ENCODE measurements at places on chromosomes 5 and 9.

DNA sequence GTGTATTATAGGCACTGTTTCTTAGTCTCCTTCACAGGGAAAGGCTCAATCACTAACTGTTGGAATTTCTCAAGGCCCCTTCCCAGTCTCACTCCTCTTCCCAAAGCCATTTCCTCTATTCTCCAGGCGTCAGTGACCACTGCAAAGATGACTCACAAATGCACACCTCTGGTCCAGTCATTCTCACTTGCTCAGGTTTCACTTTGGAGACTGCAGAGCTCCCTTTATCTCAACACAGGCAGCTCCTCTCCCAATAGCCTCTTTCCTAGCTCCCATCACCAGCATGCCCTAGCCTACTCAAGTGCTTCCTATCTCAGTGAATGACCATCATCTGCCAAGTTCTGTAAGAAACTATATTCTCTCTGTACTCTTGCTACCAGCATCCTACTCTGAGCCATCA, 323.6 kb downstream of the NTRK2 start:
- DNase-seq = no peak

DNA sequence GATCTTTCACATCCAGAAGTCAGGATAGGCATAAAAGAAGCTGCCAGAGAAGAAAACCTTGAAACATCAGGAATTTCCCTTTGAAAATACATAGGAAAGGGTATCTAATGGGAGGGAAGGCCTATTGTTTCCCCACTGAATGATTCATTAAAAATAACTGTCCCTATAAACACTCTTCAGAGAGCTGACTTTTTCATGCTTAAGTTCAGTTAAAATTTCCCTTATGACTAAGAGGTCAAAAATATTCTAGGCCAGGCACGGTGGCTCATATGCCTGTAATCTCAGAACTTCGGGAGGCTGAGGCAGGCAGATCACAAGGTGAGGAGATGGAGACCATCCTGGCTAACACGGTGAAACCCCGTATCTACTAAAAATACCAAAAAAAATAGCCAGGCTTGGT, 499.5 kb downstream of the ENC1 start:
- DNase-seq = no peak

- no peak for DNase-seq
These were observed 10.4 kb upstream of the SLC30A5 start for GRCh38 chr5:69083412-69083811.

DNA sequence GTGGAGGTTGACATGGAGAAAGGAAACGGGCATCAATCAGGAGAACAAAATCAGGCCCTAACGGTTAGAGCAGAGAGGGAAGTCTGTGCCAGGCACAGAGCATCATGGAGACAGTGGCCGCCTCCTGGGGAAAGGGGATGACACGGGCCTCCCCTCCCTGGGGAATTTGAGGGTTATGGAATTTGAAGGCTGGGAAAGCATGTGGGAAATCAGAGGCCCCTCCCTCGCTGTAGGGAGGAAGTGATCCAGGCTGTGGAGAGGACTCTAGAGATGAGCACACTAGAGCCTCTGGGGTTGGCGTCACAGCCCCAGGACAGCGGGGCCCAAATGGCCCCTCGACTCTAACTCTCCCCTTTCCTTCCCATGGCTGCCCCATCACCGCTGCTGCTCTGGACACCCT, 36.7 kb downstream of the PROP1 start:
- no peak for DNase-seq

GRCh38 chr5:77262697-77263096, 52.2 kb downstream of the PDE8B start:
- DNase-seq = no peak

DNA sequence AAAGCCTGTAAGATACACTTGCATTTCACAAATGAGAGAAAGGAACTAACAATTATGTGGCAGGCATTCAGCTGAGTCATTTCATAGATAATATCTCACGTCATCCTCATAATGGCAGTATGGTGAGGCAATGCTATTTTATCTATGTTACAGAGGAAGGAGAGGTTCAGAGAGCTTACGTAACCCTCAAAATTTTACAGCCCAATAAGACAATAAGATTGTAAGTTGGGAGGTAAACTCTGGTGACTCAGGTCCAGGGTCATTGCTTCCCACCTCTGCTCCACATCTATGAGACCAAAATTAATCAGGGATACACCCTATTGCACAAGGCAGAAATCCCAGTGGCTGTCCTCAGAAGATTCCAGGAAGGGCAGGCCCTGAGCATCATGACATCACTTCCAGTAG, 309.7 kb downstream of the NSG2 start:
- DNase-seq = no peak

GRCh38 chr5:148146487-148146886, 21.9 kb upstream of the SPINK14 start:
- DNase-seq = no peak

DNA sequence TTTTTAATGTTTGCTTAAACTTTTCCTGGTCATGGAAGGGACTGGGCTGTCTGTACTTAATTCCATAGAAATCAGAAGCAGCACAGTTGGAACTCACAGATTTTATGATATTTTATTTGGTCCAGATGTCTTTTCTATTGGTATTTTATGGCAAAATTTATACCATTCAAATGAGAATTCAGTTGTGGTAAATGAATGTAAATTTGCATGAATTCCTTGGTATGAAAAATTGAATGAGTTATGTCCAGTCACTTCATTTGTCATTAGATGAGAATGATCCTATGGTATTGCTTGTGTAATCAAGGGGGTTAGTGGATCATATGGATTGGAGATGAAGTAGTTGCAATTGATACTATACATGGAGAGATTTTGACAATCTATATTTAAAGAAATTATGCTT, 188.0 kb downstream of the KDM4C start:
- DNase-seq = no peak

DNA sequence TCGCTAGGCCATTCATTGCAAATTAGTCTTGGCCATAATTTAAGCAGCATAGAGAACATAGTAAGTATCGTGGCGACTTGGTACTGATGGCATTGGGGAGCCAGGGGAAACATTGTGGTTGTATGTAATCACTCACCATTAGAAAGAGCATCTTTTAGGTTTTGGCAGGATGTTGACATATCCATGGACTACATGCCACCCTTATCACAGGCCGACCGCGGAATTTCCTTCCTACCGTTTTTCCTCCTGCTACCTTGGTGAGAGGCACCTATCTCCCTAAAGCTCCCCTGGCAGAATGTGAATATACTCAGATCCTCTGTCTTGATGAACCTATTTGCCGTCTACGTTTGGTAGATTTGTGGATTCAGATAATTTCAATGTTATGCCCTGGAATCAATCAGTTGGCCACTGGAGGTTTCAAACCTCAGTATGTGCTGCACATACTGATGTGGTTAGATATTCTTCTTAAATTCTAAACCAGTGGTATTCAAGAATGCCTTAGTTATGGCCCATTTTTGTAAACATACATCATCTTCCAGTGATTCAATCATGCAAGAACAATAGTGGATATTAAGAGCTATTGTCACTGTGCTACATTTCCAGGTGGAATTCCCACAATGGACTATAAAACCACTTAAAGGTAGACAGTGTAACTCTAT, 271.0 kb upstream of the HAPLN1 start:
- no peak for DNase-seq

- DNase-seq = no peak
These were observed 329.5 kb downstream of the BNC2 start for GRCh38 chr9:16540743-16541613.

DNA sequence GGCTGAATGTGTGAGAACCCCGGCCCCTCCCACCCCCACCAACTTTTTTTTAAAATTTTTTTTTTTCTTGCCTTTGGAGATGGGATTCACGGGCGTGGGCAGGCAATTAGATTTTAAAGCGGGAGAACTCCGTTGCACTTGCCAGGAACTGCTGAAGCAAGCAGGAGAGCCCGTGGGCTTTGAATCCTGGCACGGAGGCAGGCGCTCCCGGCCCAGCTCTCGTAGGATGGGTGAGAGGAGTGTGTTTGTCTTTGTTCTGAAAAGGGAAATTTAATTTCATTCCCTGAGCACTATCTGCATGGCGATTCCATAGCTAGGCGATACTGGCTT, 54.3 kb upstream of the BOD1 start:
- DNase-seq = no peak

DNA sequence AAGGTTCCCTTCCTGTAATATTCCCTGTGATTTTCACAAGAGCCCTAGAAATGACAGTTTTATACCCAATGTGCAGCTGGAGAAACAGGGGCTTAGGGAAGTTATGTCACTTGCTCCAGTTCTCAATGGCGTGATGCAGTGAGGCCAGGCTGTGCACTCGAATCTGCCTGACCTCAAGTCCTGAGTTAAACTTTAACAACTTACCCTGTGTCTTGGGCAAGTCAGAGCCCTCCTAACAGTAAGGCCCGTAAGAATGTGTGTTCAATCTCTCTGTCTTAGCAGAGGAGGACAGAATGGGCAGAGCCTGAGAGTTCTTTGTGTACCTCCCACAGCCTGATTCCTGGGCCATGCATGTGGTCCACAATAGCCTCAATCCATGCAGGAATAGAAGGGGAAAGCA, 181.1 kb downstream of the TRIM32 start:
- no peak for DNase-seq

GRCh38 chr5:40233268-40233667, 446.4 kb upstream of the PTGER4 start:
- DNase-seq = no peak

- DNase-seq = no peak
These were observed 343.1 kb downstream of the ZSWIM6 start for GRCh38 chr5:61675015-61675692.

DNA sequence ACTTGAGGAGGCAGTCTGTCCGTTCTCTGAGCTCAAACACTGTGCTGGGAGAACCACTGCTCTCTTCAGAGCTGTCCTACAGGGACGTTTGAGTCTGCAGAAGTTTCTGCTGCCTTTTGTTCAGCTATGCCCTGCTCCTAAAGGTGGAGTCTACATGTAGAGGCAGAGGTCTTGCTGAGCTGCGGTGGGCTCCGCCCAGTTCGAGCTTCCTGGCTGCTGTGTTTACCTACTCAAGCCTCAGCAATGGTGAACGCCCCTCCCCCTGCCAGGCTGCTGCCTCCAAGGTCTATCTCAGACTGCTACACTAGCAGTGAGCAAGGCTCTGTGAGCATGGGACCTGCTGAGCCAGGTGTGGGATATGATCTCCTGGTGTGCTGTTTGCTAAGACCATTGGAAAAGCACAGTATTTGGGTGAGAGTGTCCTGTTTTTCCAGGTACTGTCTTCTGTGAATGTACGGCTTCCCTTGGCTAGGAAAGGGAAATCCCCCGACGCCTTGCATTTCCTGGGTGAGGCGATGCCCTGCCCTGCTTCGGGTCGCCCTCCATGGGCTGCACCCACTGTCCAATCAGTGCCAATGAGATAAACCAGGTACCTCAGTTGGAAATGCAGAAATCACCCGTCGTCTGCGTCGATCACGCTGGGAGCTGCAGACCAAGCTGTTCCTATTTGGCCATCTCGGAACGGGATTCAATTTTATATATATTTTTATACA, 58.5 kb downstream of the CNTRL start:
- peak; percentile 31 for DNase-seq

DNA sequence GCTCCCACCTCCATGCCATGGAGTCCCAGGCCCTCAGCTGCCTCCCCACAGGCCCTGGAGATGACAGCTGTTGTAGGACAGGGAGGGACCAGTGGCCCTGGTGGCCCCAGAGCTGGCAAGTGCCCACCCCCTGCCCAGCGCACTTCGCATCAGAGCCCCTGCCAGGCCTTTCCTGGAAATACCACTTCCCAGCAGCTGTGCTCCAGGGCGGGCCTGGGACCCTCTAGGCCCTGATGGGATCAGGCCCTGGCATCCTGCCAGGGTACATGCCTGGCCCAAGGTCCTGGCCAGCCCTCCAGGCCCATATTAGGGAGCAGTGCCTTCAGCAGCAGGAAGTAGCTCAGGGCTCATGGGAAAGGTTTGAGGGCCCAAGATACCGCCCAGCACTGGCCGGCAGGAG, 2.5 kb downstream of the KCNT1 start:
- DNase-seq = no peak

DNA sequence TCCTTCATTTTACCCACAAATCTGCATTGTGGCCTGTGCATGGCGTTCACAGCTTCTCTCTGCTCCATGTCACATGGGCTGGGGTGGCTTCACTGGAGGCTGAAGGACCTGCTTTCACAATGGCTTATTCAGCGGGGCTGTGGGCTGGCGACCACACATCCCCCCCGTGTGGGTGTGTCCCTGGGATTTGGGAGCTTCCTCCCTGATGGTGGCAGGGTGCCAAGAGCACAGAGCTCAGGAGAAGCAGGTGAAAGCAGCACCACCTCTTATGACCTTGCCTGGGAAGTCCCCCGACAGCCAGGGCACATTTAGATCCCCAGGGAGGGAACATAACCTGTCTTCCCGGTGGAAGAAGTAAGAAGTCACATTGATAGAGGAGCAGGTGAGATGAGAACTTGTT, 5.0 kb upstream of the MED10 start:
- DNase-seq = no peak

DNA sequence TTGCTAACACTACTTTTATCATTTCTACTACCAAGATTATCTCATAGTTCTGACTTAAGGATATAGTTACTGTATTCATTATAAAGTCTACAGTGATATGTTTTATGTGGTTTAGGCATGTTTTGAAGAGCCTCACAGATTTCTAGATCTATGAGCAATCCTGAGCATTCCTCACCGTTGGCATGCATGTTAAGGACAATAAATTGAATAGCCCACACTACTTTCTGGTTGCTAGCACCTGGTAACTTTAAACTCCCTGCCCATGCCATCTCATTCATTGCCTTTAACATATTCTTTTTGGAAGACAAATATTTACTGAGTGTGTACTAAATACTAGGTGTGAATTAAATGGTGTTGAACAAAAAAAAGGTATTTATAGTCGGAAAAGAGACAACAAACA, 868.1 kb upstream of the CDH9 start:
- DNase-seq = no peak

DNA sequence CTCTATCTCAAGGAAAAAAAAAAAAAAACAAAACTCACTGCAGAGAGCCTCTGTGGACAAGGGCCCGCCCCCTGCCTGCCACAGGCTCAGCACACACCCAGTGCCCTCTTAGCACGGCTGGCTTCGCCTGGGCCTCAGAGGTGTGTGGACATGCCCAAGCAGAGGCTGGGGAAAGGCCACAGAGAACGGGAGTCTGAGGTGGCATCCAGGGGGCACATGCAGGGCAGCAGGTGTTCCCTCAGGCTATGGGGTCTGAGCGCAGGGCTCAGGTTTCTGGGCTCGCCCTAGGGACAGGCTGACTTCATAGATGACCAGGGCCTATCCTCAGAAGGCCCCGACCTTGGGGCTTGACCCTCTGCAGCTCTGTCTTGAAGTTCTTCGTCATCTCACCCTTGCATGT, 138.7 kb downstream of the ZNF354C start:
- no peak for DNase-seq

DNA sequence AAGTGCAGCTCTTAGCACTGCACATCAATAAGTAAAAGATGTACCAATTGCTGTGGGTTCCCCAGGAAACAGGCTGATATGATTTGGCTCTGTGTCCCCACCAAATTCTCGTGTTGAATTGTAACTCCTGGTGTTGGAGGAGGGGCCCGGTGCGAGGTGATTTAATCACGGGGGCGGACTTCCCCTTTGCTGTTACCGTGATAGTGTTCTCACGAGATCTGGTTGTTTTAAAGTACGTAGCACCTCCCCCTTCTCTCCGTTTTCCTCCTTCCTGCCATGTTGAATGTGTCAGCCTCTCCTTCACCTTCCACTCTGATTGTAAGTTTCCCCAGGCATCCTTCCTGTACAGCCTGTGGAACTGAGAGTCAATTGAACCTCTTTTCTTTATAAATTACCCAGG, 93.2 kb upstream of the ACTBL2 start:
- DNase-seq = no peak

Data from stimulated activated CD4-positive, alpha-beta T cell treated with anti-CD3 and anti-CD28 coated beads, Interleukin-1b, Interleukin-23, amount 100 ng/mL, for 4 hours (primary cell).